Activated T-cell treated with anti-CD3 and anti-CD28 coated beads for 1 hour (primary cell): ENCODE measurements at places on chromosomes 11 and 22.

GRCh38 chr22:38051261-38051660 is 5.9 kb upstream of the PICK1 start:
- DNase-seq = no peak

GRCh38 chr11:65646958-65647701 is 9.2 kb downstream of the SIPA1 start:
- no peak for DNase-seq

GRCh38 chr11:87954476-87954875 is 220.8 kb downstream of the RAB38 start:
- DNase-seq = no peak

DNA sequence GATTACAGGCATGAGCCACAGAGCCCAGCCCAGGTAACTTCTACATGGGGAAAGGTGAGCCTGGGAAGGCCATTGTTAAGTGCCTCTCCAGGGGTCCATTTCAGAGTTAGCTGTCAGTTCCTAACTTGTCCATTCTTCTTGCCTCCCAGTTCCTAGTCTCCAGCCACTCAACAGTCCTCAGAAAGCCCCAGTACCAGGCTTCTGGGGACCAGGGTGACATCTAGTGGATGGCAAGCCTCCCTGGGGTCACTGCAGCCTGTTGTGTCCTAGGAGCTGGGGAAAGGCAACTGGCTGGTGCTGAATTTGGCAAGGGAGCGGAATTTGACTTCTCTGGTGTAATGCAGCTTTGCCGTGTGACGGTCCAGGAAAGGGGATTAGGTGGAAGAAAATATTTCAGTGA is 2.1 kb downstream of the LGALS12 start:
- no peak for DNase-seq

GRCh38 chr11:79055856-79056631 is 384.8 kb downstream of the TENM4 start:
- DNase-seq = no peak

GRCh38 chr11:80587906-80588305 is 1147.1 kb upstream of the TENM4 start:
- no peak for DNase-seq

DNA sequence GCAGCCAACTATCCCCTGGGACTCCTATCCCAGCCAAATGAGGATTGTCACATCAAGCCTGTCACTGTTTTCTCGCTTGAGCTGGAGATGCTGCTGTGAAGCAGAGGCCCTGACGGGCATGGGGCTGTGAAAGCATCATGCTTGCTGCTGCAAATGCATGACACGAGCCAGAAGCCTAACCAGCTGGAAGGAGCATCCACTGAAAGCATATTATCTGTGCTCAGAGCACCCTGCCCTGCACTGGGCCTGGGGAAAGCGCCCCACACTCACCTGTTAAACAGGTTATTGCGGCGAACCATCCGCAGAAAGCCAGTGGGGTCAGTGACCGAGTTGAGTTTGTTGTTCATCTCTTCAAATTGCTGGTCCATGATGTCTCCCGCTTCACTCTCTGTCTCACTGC is 110.9 kb upstream of the PITPNB start:
- no peak for DNase-seq

- DNase-seq = no peak
Observed at GRCh38 chr22:27347951-27348350, 453.6 kb downstream of the MN1 start.

GRCh38 chr22:45996241-45997076 is 19.5 kb upstream of the WNT7B start:
- DNase-seq = no peak

DNA sequence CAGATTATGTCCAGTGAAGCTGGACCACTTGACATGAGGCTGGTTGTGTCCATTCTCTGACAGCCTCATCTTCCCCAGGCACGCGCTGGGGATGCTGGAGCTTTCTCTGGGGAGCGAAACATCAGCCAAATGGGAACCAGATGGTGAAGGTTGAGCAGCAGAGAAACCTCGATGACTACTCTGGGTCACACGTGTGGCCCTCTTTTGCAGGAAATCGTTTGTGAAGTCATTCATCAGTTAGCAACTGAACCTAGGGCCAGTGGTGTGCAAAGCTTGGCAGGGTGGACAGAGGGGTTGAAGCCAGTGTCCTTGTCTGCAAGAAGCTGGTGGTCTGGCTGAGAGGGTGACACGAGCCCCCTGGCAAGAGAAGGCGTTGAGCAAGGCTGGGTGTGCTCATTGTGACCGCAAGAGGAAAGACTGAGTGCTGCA is 109.8 kb downstream of the ZBTB16 start:
- DNase-seq = no peak

DNA sequence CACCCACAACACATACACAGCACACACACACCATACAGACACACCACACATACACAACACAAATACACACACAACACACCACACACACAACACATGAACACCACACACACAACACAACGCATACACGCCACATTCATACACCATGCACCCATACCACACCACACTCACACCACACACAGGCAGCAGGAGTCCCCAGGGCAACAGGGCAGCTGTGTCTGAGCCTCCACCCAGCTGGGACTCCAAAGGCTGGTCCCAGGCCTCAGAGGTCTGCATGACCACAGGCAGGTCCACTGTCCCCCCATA is 3.3 kb upstream of the WNT7B start:
- no peak for DNase-seq

DNA sequence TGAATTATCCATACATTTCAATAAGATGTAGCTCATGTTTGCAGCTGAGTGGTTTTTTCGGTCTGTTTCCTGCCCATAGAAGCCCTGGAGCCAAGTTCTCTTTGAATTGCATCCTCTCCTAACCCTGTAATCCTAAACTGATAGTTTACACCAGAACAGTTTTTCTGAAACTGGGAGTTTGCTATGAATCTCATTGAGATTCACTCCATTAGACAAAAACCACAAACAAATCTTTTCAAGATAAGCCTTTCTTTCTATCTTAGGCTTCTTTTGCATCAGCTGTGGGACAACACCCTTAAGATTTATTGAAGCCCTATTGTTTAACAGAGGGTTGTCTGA is 324.8 kb downstream of the DYNC2H1 start:
- DNase-seq = no peak

GRCh38 chr22:36422287-36423014 is 34.7 kb upstream of the MYH9 start:
- no peak for DNase-seq

DNA sequence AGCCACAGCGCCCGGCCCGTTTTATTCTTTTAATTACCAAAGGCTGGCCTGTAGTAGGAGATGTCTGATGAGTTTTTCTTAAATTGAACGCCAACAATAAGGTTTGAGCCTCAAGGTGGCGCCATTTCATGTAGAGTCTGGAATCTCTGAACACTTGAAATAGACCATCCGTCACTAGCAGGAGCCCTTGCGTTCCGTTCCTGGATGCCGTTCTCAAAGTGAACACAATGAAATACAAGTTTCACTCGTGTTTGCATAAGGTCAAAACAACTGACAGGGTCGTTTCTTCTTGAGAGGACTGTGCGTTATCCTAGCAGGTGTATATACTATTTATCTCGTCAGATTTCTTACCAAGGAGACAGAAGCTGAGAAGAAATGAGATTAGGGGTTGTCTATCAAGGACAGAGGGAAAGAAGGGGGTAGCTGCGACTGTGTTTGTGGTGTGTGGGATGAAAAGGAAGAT is 18.7 kb upstream of the SCGB1D1 start:
- DNase-seq = peak; percentile 72

DNA sequence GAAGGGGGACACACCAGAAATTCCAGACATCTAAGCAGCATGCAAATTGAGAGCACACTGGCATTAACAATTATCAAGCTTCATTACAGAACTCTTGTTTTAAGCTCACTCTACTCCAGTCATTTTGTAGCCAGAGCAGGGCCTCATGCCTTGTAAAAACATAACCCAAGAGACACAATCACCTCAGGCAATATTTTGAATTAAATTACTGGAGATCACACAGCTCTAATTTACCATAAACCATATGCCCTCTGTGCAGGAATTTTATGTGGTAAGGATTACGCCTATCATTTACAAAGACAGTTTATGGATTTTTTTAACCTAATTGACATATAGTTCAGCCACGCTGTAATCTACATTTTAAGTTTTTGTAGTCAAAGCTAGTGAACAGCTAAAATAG is 414.1 kb upstream of the DDI1 start:
- no peak for DNase-seq

GRCh38 chr11:22927793-22928192 is 67.5 kb upstream of the CCDC179 start:
- DNase-seq = no peak

DNA sequence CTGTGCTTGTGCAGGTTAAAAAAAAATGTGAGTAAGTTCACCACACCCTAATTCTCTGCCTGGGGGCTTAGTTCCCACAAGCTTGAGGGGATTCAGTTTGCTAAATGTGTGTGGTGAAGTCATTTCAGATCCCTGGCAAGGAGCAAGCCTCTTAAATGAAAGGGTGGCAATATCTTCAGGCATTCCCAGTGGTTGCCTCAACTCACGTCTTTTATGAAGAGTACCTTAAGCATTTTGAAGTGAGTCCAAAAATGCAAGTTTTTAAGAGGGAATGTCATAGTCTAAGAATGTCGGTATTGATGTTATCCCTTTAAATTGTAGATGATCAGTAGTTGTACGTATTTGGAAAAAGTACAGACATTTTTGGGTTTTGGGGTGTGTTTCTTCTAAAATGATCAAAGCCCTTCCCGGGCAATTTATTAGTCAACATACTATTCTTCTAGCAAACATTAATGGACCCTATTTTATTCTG is 4.9 kb downstream of the TCP11L1 start:
- no peak for DNase-seq

DNA sequence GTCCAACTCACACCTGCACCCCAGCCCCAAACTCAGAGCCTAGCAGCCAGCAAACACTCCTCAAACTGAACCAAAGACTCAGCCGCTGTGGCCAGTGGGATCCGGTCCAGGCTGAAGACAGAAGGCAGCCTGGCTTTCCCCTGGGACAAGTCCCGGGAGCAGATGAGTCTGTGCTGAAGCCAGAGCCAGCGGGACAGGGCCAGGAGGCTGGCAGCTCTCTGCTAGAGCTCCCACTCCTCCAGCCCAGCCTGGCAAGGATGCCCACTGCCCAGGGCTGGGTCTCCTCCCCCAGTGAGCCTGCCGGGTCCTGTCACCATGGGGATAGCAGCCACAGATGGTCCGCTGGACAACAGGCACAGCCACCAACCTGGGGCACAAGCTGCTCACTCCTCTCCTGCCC is 42.9 kb upstream of the PRR5 start:
- DNase-seq = no peak
